ENCODE measurements at places on chromosomes 3 and 15.
A peak's percentile ranks its signal among the peaks of the same experiment; 100 is the strongest.

- no peak for DNase-seq
Measured at GRCh38 chr3:122956693-122957455, 70.7 kb downstream of the SEMA5B start.

- DNase-seq: no peak
Measured at GRCh38 chr3:115890579-115890978, 267.3 kb downstream of the GAP43 start.

- DNase-seq: no peak
Measured at GRCh38 chr3:49700014-49700413, 10.7 kb downstream of the RNF123 start.

GRCh38 chr3:30779686-30780287 is 114.7 kb downstream of the GADL1 start:
- no peak for DNase-seq

DNA sequence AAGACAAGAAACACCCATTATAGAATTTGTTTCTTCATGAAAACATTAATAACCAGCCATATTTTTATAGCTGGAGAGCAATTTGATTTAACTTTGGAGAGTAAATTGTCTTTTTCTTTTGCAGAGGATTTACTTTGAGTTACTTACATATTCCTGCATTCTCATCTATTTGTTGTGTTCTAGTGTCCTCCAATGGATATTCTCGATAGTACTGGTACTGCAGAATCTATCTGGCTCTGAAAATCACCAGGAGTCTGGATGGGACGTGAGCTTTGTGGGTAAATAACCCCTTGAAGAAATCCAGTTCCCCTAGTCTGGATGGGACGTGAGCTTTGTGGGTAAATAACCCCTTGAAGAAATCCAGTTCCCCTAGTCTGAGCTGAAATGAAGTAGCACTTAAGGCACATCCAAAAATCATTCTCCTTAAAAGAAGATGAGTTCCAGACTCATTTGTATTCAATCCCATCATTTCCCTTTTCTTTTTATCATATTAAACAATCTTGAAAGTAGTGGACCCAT is 294.1 kb upstream of the UBE2E2 start:
- DNase-seq: no peak

DNA sequence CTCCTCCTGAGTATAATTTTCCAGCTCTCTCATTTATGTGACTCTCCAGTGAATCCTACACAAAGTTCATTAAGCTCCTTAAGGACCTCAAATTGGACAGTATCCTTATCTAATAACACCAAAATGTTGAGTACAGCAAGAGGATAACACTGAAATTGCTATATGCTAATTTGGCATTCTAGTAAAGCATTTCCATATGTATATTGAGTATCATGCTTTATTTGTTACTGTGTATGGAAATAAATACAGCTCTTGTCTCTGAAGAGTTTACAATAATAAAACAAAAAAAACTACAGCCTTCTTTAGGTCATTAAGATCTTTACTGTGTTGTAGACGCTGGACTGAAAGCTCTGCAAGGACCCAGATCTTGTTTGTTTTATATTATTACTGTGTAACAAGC is 1341.3 kb downstream of the ROBO1 start:
- DNase-seq: no peak

DNA sequence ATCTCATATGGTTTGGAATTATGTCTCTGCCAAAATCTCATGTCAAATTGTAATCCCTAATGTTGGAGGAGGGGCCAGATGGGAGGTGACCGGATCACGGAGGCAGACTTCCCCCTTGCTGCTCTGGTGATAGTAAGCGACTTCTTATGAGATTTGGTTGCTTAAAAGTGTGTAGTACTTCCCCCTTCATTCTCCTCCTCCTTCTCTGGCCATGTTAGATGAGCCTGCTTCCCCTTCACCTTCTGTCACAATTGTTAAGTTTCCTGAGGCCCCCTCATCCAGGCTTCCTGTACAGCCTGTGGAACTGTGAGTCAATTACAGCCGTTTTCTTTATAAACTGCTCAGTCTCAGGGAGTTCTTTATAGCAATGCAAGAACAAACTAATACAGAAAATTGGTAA is 51.1 kb downstream of the NEDD4 start:
- DNase-seq: no peak

DNA sequence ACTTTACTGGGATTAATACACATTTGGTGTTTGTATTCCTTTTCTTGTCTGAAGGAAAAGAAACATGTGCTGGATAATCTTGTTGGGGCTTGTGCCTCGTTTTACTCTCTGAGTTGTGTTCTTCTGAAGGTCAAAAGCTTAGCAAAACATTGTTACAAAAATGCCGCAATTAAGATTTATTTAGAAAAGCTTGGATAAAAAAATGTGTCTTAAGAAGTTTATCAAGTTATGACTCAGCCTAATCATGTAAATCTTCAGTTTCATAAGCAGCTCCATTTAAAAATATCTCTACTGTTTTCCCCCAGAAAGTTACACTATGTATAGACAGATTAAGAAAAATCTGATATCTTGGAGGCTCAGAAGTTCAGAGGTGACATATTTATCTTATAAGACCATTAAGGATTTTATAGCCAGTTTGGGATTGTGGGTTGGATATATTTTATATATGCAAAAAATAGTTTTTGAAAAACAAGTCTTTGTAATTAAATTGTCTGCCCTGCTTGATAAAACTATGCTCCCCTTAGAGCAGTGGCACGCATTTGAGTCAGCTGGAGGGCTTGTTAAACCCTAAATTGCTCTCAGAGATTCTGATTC is 56.5 kb downstream of the CLDN11 start:
- DNase-seq: peak; percentile 67

- no peak for DNase-seq
Measured at GRCh38 chr3:147414390-147415138, 5.4 kb downstream of the ZIC1 start.

GRCh38 chr15:38557921-38558320 is 6.7 kb downstream of the RASGRP1 start:
- no peak for DNase-seq

GRCh38 chr15:40893019-40893670 is 1.1 kb upstream of the VPS18 start:
- no peak for DNase-seq

GRCh38 chr3:104460477-104461406 is 906.0 kb upstream of the ALCAM start:
- DNase-seq: peak; percentile 63

DNA sequence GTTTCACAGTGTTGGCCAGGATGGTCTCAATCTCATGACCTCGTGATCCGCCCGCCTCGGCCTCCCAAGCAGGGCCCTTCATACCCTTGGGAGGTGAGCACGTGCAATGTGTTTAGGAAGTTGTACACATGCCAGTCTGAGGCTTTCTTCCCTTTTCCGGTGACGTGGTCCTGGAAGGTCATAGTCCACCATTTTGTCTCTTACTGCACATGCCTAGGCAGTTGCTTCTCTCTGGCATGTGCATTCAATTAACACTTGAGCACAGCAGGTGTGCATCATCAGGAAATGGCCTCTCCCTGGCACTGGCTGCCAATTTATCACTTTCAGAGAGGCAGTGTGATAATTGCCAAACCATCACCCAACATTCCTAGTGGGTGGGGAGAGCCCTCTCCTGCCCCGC is 21.7 kb upstream of the SELENOK start:
- no peak for DNase-seq

GRCh38 chr15:83115831-83116565 is 8.6 kb downstream of the TM6SF1 start:
- DNase-seq: no peak

GRCh38 chr3:85251766-85252165 is 293.0 kb downstream of the CADM2 start:
- no peak for DNase-seq

- no peak for DNase-seq
Measured at GRCh38 chr3:192262001-192262400, 465.3 kb downstream of the FGF12 start.

- no peak for DNase-seq
Measured at GRCh38 chr3:128547368-128547987, 54.5 kb upstream of the GATA2 start.

DNA sequence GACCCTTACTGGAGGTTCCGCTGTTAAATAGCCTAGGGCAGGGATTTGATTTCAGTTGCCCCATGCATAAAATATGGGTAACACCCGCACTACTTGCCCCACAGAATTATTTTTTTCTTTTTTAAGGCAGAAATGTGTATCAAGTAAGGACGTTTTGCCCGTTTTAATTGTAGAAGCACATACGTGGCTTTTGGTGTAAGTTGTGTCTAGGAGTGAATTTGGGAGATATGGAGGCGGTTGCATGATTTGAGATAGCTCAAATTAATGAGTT is 636 bp upstream of the LRRC58 start:
- DNase-seq: no peak

DNA sequence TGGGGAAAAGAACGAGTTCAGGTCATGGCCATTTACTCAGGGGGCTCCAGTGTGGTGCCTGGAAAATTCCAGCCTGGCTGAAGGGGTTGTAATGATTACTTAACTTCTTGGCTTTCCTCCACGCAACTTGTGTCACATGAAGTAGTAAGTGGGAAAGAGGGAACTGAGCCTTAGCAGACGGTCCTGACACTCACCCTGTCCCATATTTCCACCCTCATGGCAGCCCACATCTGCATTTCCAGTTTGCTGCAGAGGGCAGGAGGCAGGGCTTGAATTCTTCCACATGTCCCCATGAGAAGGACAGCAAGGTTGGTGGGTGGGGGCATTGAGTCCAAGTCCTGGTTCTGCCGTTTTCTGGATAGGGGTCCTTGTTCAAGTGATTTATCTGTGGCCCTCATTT is 7.8 kb upstream of the CAMP start:
- no peak for DNase-seq

DNA sequence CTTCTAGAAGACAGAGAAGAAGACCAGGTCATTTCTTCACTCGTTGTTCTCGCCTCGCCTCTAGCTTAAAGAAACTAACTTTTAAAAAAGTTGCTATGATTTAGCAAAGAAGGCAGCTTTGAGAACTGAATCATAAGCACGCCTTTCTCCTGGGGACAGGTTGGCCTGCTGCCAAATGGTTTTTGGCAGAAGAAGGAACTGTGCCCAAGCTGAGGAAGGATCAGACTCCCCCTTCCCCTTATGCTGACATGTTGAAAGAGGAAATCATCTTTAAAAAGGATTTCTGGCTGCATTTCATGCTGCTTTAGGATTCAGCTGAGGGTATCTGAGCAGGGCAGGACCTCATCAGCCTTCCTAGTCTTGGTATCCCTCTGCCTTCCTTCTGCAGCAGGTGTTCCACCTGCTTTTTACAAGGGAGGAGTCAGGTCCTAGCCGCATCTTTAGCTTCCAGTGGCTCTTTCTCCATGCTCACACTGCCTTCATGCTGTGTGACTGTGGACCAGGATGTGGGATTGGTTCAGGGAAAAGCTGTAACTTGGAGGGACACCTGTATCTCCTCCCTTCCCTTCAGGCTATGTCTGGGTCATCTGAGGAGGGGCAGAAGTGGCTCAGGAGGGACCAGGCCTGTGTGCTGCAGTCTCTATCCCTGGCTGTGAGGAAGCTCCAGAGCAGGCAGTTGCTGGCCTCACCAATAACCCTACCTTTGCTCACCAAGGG is 34.1 kb upstream of the HACD2 start:
- no peak for DNase-seq

GRCh38 chr3:122322095-122323075 is 2.7 kb upstream of the CSTA start:
- no peak for DNase-seq

- no peak for DNase-seq
Measured at GRCh38 chr15:90203922-90204321, 2.8 kb downstream of the SEMA4B start.

GRCh38 chr3:159418571-159419526 is 569.8 kb upstream of the IL12A start:
- no peak for DNase-seq

- no peak for DNase-seq
Measured at GRCh38 chr3:21991061-21991460, 240.1 kb upstream of the ZNF385D start.

DNA sequence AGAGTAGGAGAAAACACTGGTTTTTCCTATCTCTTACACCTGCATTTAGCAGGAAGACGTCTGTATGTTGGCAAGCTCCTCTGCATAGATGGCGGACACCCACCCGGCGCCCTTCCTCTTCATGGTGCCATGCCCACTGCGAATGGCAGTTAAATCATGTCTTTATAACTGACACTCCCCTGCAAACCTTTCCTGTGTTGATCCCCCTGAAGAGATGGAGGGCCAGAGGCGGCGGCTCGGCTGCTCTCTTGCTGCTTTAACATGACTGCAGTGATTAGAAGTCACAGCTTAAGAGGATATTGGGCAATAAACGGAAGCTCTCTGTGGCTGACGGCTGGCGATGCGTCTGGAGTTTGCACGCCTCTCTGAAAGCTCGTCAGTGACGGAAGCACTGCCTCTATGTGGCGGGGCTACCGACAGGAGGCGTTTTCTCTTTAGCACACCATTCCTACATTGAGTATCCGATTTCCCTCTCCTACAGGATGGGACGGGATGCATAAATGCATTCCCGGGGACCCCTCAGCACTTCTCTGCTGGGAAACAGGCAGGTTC is 25.5 kb upstream of the SNRPA1 start:
- no peak for DNase-seq

- no peak for DNase-seq
Measured at GRCh38 chr3:57709031-57709430, 16.2 kb upstream of the DENND6A start.

GRCh38 chr3:152825566-152825965 is 9.4 kb upstream of the P2RY1 start:
- DNase-seq: no peak

DNA sequence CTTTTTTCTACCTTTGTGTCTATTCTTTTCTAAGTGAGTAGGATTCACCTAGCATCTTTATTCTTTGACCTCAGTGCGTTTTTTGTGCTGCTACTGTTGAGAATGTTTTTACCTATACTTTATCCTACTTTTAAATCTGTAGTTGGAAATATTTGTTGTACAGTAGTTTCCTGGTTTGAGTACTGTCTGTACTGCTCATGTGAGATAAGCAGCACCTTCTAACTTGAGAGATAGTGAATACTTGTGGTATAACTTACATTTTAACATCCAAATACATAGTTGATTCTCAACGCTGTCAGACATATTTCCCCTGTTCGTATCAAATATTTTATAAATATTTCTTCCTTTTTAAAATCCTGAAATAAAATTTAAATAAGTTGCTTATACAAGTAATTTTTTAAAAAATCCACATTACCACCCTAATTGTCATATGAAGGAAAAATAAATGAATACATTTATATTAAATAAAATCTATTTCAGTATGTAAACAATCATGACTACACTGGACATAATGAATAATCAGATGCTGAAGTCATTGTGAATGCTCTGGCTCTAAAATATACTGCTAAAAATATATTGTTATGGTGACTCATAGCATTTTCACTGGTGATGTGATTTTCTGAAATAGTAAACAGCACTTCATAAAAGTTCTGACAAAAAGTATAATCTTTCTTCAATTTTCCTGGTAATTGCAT is 17.4 kb downstream of the ATP11B start:
- DNase-seq: no peak
